ENCODE measurements at places on chromosomes 2 and 18. TPM values are rescaled to one million over a fixed set of nuclear protein-coding genes. Genes with fewer than 3 reads are reported as not detected.

Gene ACVR1
- 23.4 TPM for polyA plus RNA-seq

Gene UCN
- polyA plus RNA-seq = 1.5 TPM

Gene RTP5
- not detected for polyA plus RNA-seq

Gene ASXL2
- 3.0 TPM for polyA plus RNA-seq

Gene GAREM2
- polyA plus RNA-seq = 2.4 TPM

Gene AQP12A
- polyA plus RNA-seq = not detected

Gene ACTG2
- polyA plus RNA-seq = 66.5 TPM

Gene CNOT9
- polyA plus RNA-seq = 34.3 TPM

Gene TNFRSF11A
- 1.8 TPM for polyA plus RNA-seq

Gene DPP10
- polyA plus RNA-seq = 0.17 TPM

Gene HOXD8
- polyA plus RNA-seq = 50.6 TPM

Gene SLC16A14
- polyA plus RNA-seq = 6.1 TPM

Gene CFC1
- polyA plus RNA-seq = not detected

Gene TEX261
- 132 TPM for polyA plus RNA-seq

GRCh38 chr2:186135686-186136085 is 350.4 kb upstream of the ZC3H15 start:
- DNase-seq = no peak

GRCh38 chr2:70937866-70938585 is 2.3 kb downstream of the ATP6V1B1 start:
- DNase-seq = no peak

GRCh38 chr2:236101311-236101950 is 66.8 kb downstream of the GBX2 start:
- no peak for DNase-seq

DNA sequence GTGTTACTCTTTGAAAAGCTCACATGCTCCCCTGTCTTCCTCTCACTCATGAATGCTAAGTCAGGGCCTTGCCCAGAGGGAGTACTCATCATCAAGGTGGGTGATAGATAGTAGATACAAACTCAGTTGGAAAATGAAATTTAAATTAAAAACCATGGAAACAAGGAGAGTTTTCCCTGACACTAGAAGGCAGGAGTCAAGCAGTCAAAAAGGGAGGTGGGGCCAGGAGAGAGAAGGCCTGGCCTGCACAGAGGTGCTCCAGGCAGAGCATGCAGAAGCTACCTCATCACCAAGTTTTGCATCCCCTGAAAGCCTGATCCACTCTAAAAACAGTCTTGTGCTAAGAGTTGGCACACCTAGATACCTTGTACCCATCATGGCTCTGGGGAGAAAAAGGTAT is 143.7 kb downstream of the MYO5B start:
- DNase-seq = no peak

DNA sequence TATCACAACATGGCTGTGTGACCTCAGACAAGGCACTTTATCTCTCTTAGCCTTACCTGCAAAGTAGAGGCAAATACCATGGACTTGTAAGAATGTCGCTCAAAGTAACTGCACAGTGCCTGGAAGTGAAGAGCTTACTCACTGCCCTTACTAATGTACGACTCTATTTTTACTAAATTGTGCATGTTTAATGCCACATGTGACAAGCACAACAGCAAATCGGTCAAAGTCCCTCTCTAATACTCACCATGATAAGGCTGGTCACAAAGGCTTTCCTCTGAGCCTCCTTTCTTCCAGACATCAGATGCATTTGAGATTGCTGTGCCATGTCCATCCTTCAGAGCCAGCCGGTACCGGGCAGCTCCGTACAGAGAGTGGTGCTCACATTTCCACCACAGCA is 100.4 kb upstream of the CD302 start:
- no peak for DNase-seq

GRCh38 chr18:69755856-69756496 is 191.7 kb downstream of the CD226 start:
- DNase-seq = no peak

- no peak for DNase-seq
These were observed 79.6 kb upstream of the THUMPD2 start for GRCh38 chr2:39858677-39859076.

DNA sequence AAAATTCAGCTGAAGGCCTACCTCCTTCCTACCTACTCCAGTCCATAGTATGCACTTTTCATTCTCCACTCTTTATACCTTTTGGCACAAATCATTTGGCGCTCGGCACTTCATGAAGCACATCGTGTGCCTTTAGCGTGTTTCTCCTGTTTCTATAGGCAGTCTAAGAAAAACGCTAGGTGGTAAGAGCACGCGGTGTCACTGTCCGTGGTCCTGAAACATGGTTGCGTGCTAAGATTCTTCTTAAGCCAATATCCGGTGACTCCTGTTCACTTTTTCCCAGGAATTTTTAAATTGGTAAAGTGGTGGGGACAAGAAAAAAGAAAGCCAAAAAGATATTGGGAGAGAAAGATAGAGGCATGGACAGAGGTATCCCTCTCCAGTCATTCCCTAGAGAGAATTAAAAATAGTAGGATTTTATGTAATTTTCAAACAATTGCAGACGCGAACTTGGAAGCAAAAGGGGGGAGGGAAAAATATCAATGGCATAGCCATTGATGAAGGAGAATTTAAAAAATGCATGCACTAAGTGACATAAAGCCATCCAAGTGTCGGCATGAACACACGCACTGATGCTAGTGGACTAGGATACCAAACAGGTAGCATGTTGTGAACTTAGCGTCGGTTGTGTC is 1.4 kb upstream of the CTNNA2 start:
- DNase-seq = peak; percentile 14

GRCh38 chr2:191839918-191840804 is 6.7 kb downstream of the CAVIN2 start:
- DNase-seq = no peak

- no peak for DNase-seq
These were observed 98.2 kb upstream of the SETBP1 start for GRCh38 chr18:44582456-44582855.

DNA sequence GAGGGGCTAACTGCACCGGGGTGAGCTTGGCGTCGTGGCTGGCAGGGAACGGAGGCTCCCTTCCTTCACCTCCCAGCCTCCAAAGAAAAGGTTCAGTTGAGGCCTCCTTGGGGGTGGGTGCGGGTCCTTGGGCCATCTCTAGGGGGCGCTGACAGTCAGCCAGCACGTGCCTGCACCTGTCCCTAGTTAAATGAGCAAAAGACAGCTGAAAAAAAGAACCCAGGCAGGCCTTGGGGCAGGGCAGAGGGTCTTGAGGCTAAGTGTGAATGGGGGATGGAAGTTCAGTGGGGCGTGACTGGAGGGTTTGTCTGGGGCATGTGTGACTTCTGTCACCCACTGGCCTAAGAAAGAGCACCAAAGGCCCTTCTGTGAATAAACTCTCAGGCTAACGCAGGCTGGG is 56.4 kb downstream of the ZFP36L2 start:
- no peak for DNase-seq

GRCh38 chr2:209734805-209735204 is 36.8 kb upstream of the UNC80 start:
- no peak for DNase-seq

DNA sequence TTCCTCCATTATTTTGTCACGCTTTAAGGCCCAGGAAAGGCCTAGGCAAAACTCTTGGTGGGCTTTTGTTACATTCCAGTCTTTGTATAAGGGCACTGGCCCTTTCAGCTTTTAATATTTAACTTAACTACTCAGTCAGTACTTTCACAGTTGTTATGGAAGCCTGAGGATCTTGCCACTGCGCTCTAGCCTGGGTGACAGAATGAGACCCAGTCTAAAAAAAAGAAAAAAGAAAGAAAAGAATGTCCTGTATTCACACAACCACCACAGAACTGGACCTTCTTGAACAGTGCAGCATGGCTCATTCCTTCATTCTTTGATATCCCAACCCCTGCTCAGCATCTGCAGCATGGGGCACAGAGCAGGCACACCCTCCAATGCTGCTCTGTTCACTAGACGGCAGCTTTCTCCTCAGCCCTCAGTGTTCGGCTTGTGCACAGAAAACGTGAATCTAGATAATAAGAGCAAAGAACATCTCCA is 93.4 kb upstream of the MSH2 start:
- no peak for DNase-seq

DNA sequence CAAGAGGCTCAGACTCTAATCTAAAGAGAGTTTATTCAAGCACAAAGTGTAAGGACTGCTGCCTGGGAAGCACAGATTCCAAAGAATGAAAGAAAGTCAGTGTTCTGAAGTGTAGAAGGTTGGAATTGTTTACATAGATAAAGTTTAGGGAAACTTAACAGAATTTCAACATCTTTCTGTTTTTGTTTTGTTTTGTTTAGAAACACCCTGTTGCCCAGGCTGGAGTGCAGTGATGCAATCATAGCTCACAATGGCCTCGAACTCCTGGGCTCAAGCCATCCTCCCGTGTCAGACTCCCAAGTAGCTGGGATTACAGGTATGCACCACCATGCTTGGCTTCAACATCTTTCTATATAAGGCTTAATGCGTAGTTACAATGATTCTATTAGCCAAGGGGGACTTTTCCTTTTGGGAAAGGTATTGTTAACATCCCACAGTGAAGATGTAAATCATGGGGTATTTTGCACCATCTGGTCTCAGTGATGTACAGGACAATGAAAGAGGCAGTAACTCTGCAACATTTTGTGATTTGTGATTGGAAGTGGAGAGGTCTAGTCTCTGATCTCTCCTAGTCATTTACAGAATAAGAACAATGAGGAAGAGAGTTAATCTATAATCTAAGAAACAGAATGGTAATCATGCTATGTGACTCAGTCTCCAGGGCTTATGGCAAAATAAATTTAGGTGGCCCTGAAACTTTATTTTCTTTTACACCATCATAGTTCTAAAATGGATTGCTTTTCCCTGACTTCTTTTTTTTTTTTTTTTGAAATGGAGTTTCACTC is 45.6 kb upstream of the MSH6 start:
- no peak for DNase-seq

GRCh38 chr18:44682201-44682870 is 1.6 kb downstream of the SETBP1 start:
- DNase-seq = peak; percentile 67

- DNase-seq = peak; percentile 4
These were observed 71.4 kb downstream of the TWIST2 start for GRCh38 chr2:238919307-238919706.

GRCh38 chr2:42495234-42495581 is 1.4 kb upstream of the KCNG3 start:
- no peak for DNase-seq

GRCh38 chr2:218567797-218568189 is 358 bp downstream of the USP37 start:
- no peak for DNase-seq

- DNase-seq = no peak
These were observed 127.6 kb upstream of the SPOPL start for GRCh38 chr2:138373993-138374408.

DNA sequence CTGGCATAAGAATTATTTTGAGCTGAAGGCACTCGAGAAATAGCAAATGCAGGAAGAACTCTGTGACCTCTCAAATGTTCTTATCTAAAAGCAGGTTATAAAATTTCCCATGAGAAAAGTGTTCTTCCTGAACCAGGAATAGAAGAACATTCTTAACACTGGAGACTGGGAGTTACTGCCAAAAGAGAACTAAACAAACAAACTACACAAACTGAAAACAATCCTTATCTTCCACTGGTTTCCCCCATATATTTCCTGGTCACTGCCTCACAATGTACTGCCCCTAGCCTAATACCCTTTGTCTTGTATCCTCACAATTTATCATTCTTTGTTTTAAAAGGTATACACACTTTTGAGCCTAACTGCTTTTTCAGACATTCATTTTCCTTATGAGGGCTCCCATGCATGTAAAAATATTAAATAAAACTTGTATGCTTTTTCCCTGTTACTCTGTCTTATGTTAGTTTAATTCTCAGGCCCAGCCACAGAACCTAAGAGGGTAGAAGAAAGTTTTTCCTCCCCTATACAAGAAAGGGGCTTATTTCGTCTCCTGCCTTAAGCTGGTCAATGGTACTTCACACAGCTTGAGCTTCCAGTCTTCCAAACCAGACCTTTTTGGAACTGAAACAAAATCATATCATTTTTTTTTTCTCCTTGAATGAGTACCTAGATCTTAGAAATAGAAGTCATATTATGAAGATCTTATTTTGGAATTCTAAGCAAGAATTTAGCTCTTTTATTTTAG is 110.6 kb downstream of the MSTN start:
- DNase-seq = no peak

- no peak for DNase-seq
These were observed 42.7 kb upstream of the AFF3 start for GRCh38 chr2:100185105-100185504.

GRCh38 chr2:189293164-189293563 is 113.6 kb upstream of the COL5A2 start:
- no peak for DNase-seq

GRCh38 chr2:56266761-56267414 is 83.1 kb downstream of the CCDC85A start:
- no peak for DNase-seq

DNA sequence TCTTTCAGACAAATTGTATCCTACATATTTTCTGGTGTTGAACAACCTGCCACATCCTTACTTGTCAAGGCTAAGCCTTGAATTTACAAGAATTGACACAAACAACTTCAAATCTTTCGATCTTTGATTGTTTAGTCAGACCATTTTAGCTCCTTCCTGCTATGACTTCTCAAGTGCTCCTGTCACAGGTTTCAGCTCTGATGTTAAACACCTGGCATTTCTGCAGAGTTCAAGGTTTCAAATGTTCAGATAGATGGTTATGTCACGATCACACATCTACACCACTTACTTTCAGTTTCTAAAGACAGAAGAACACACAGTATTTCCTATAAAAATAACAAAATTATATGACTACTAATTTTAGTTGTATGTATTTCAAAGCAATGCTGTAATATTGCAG is 84.0 kb downstream of the RND3 start:
- no peak for DNase-seq

GRCh38 chr2:203748331-203749126 is 42.1 kb downstream of the CD28 start:
- no peak for DNase-seq

- peak; percentile 35 for DNase-seq
These were observed 56.7 kb upstream of the MSTN start for GRCh38 chr2:190119257-190119656.

DNA sequence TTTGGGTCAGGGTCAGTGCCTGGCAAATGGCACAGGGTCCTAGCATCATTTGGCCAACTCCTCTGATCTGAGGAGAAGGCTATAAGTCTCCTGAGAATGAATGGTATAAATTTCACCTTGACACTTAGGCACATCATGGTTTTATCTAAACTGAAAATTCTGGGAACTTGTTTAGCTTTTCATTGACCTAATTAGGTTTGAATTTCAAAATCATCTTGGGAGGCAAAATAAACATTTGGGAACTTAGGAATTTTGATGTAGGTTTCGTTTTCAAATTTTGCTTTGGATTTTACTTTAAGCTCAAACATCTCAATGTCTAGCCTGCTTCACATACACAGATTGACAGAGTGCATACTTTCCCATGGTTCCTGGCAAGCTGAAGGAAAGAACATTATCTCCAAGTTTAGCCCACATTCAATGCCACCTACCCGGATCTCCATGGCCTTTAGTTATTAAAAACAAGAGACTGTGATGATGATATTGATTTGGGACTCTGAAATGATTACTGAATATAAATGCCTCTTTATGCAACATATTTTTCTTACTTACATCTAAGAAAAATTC is 44.5 kb downstream of the MYOM1 start:
- DNase-seq = no peak
